ENCODE measurements at places on chromosomes 3 and 15. TPM values are rescaled to one million over a fixed set of nuclear protein-coding genes. Genes with fewer than 3 reads are reported as not detected.

Gene ITPKA
- 3.5 TPM for total RNA-seq

Gene GUCA1C
- total RNA-seq: not detected

Gene TGM5
- not detected for total RNA-seq

Gene U2SURP
- 74.6 TPM for total RNA-seq

Gene NAALADL2
- 2.7 TPM for total RNA-seq

Gene ITGA11
- 57.8 TPM for total RNA-seq

Gene OXNAD1
- total RNA-seq: 7.0 TPM

Gene LEKR1
- 1.1 TPM for total RNA-seq

Gene COL8A1
- total RNA-seq: 157 TPM

Gene TMC3
- not detected for total RNA-seq

Gene LRRIQ4
- total RNA-seq: 0.14 TPM

Gene CPNE4
- total RNA-seq: not detected

Gene XCR1
- total RNA-seq: not detected

Gene AHSG
- not detected for total RNA-seq

Gene PSTPIP1
- not detected for total RNA-seq

Gene GHRL
- total RNA-seq: not detected

Gene GOLGA8G
- not detected for total RNA-seq

Gene BNIP2
- 101 TPM for total RNA-seq

Gene ATP13A5
- not detected for total RNA-seq

Gene ACP3
- total RNA-seq: 3.5 TPM

Gene MAP6D1
- total RNA-seq: 2.0 TPM

Gene CHRFAM7A
- total RNA-seq: not detected

Gene ARHGEF3
- 10.0 TPM for total RNA-seq
